ENCODE measurements at places on chromosomes 2 and 18.

DNA sequence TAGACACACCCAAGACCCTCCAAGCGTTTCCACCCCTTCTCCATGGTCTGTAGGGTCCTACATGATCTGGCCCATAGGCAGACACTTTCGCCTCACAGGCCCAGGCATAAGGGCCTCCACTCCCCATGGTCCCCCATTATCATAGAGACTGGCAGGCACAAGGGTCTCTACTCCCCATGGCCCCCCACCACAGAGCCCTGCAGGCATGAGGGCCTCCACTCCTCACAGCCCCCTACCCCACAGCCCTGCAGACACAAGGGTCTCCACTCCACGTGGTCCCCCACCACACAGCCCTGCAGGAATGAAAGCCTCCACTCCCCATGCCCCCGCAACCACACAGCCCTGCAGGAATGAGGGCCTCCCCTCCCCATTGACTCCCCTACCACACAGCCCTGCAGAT, 159.7 kb upstream of the AGAP1 start:
- no peaks in the 10 kb centered on the region for H3K36me3 ChIP-seq
- H3K27ac ChIP-seq, result no peak overlapping the region
- peaks cover 2% of the 10 kb centered on the region for H3K27me3 ChIP-seq
- H3K4me1 ChIP-seq, result no peaks in the 10 kb centered on the region
- DNase-seq, result no peak

GRCh38 chr2:60440079-60440766, 113.2 kb downstream of the BCL11A start:
- H3K36me3 ChIP-seq, result no peaks in the 10 kb centered on the region
- no peaks in the 10 kb centered on the region for H3K27me3 ChIP-seq
- no peak for DNase-seq
- no peak overlapping the region for H3K27ac ChIP-seq
- H3K4me1 ChIP-seq, result no peaks in the 10 kb centered on the region

DNA sequence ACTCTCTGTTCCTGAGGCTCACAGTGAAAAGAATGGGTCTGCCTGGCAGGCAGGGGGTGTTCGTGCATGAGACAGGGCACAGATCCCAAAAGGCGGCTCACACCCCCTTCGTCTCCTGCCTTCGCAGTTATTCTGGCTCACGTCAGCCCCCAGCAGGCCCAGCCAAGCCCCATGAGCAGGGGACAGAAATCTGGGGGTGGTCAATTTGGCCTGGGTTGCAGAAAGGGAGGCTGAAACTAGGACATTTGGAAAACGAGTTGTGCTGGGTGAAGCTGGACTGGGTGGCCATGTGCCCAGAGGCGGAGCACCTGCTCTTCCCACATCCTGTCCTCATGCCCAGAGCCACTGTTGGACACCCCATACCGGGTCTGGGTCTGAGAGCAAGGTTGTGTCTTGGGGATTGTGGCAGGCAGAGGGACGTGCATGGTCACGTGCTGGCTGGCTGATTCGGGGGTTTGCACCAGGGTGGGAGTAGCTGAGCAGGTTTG, 99.0 kb upstream of the MCFD2 start:
- no peak for DNase-seq
- no peak overlapping the region for H3K27ac ChIP-seq
- no peak overlapping the region for H3K4me3 ChIP-seq

DNA sequence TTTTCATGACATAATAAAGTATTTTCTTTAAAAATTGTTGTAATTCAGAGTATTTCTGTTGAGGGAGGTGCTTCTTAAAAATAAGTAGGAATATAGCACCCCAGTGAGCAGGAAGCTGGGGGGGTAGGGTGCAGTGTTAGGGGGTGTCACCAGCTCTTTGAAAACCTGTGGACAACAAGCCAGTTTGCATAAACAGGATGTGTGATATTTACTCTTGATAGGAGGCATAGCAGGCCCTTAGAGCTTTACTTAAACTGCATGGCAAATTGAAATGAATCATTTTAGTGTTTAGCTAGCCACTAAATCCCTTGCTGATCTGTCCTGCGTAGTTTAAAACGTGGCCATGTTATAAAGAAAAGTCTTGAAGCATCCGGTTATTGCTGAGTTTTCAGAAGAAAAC, 8.4 kb downstream of the TGIF1 start:
- H3K36me3 ChIP-seq, result peaks cover 15% of the 10 kb centered on the region
- H3K4me1 ChIP-seq, result peaks cover 12% of the 10 kb centered on the region
- no peak for DNase-seq
- no peak overlapping the region for H3K4me3 ChIP-seq
- H3K27me3 ChIP-seq, result no peaks in the 10 kb centered on the region
